ENCODE measurements at places on chromosomes 5 and 9.

- DNase-seq, result no peak
These were observed 145.7 kb downstream of the ARHGAP26 start for GRCh38 chr5:142915813-142916424.

DNA sequence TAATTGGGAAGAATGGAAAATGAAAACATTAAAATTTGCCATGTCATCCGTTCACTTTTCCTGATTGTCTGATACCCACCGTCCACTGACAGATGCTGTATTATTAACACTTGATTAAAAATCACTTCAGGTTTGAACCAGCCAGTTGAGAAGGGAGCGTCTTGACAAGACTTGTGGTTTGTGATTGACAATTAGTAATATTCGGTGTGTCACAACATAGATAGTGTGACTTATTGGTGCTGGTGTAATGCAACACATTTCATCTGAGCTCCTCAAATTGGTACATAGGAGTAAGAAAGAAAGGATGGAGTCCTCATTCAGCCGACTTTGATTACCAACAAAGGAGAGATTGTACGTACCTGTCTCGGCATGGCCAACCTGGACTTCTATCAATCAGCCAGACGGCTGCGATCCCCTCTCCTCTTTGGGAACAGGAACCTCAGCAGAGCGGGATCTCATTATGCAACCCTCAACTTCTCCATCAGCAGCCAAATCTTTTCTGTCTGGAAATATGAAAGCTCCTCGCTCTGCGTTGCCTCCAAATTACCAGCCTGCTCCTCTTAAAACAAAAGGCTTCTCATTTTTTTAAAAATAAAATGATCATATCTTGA is 211.7 kb upstream of the MVB12B start:
- DNase-seq, result no peak

DNA sequence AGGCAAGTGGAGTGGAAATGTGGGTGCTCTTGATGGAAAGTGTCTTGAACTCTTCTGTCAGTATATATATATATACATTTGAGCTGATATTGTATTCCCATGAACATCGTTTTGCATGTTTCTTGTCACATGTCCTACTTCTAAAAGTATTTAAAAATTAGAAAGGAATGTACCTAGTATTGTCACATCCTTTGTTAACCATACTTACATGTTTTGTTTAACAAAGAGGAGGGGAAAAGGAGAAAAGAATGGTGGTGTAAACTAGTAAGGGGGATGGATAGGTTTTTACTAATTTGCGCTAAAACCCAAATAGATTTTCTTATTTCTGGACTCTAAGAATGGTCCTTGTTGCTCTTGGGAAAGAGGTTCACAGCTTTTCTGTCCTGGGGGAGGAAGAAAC is 181.7 kb downstream of the GOLPH3 start:
- DNase-seq, result no peak

GRCh38 chr9:3863686-3864085 is 337.9 kb upstream of the RFX3 start:
- no peak for DNase-seq

GRCh38 chr5:174796711-174797192 is 72.4 kb downstream of the MSX2 start:
- no peak for DNase-seq

DNA sequence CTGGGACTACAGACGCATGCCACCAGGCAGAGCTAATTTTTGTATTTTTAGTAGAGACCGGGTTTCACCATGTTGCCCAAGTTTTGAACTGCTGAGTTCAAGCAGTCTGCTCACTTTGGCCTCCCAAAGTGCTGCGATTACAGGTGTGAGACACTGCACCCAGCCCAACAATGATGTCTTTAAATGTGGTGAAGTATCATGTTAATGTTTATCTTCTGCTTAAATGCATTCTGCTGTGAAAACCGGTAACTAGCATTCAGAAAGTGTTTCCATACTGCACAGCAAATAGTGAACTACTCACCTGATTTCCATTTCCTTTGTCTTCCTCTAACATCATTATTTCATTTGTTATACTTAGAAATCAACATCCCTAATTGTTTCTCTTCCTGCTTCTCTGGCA is 264.0 kb upstream of the ITGA1 start:
- no peak for DNase-seq

- no peak for DNase-seq
These were observed 281.8 kb downstream of the MLLT3 start for GRCh38 chr9:20340511-20340861.

DNA sequence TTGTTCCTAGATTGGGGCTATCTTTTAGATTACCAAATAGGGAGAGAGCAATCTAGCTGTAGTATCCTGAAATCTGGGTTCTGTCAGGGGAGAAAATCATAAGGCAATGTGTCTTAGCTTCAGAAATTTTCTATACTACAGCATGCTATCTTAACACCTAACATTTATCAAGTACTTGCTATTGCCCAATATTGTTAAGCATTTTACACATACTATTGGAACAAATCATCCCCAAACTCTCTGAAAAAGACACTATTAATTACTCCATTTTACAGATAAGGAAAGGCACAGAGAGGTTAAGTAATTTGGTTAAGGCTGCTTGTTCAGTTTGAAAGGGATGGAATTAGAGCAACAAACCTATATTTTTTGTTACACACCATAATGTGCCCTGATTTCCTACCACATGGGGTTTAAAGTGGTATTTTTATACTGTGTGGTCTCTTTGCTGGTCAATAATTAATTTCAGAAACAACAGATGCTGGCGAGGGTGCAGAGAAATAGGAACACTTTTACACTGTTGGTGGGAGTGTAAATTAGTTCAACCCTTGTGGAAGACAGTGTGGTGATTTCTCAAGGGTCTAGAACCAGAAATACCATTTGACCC is 57.2 kb upstream of the RIC1 start:
- DNase-seq, result no peak

GRCh38 chr5:72817076-72817481 is 618 bp downstream of the TNPO1 start:
- DNase-seq, result peak; percentile 7

GRCh38 chr9:35172878-35173277 is 11.1 kb downstream of the UNC13B start:
- no peak for DNase-seq

GRCh38 chr9:27261517-27262211 is 35.3 kb downstream of the EQTN start:
- no peak for DNase-seq

DNA sequence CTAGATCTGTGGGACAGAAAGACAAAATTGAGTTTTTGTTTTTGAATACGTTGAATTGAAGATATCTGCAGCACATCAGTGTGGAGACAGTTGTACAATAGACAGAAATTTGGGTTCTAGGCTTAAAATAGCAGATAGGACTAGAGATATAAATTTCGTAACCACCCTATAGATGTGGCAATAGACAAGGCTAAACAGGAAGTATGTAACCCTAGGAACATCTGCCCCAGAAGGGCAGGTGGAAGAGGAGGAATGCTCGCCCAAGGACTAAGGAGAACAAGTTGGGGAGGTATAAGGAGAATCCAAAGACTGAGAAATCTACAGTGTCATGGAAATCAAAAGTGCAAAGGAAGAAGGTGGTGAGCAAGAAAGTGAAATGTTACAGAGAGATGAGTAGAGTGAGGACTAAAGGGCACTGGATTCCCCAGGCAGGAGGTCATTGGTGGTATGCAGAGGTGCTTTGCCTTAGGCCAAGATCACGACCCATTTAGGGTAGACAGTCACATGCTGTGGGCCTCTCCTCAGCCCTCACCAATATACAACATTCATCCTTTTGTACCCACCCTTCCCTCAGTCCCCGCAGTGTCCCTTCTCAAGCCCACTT is 109.1 kb upstream of the ELL2 start:
- DNase-seq, result no peak

DNA sequence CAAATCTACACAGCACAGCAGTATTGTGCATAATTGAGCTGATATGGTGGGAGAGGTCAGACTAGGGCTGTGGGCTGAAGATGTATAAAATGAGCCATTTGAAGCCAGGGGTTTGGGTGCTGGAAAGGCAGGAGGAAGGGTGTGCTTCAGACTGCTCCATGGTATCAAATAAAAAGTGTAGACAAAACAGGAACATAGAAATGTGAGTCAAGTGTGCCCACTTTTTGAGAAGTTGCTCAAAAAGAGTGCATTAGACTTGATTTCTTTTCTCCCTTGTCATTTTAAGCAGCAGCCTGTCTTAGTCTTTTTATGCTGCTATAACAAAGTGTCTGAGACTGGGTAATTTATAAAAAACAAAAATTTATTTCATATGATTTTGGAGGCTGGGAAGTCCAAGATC is 55.8 kb upstream of the ZFAND5 start:
- no peak for DNase-seq

GRCh38 chr9:134413890-134414623 is 87.8 kb downstream of the RXRA start:
- no peak for DNase-seq

DNA sequence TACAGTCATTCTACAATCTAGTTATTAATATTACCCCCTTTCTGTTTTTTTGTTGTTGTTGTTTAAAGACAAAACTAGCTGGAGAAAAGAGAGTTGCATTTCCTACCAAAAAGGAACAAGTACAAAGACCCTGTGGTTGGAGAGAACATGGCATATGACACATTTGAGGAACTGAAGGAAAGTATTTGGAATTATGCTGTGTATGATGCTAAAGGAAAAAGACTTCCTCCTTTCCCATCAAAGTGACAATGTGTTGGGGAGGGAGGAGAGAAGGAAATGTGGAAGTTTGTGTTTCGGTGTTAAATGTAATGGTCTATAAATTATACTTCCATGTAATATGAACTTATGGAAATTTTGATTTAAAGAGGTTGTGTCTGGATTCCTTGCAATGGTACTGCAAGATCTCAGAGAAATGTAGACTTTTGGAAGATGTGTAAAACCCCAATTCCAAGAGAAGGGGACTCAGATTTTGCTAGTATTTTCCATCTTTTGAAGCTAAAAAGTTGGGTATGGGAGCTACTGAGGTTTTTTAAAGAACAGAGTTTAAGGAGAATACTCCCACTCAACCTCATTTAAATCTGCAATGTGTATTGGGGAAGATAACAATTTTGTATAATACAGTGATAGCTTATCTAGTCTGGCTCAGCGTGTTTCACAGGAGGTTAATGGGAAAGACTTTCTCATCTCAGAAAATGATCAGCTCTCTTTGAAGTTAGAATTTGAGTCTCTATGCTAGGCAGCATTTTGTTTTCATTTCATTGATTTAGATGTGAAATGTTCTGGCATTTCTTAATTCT is 15.4 kb upstream of the TNFSF8 start:
- no peak for DNase-seq

DNA sequence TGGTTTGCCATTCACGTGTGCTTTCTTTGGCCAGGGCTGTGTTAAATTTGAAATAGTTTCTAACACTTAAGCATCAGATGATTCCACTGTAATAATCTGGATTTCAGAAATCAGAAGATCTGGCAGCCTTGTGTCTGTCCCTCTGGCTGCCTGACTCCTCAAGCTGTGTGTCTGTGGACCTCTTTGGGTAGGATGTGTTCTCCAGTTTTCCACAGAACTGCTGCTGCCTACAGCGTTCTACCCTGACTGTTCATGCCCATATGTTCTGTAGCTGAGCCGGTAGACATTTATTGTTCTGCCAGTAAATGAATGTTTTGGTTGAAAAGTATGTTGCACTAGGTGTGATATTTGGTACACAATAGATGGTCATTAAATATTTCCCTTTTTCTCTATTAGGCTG is 81.3 kb downstream of the SH3GL2 start:
- DNase-seq, result no peak

DNA sequence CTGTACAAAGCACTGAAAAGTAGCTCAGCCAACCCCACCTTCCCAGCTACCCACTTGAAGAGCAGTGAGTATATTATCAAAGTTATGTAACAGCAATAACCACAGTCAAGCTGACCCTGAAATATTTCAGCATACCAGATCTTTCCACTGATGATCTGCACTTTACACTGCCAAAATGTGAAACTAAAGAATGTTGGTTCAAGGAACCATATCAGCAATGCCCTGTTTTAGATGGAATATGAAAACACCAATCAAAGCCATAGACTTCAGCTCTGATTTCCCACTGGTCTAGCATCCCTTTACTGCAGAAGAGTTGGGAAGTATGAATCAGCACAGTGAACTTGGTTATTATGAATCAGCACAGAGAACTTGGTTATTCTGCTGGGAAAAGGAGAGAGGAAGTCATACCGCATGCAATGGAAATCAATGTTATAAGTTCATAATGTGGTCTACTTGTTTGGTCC is 20.0 kb downstream of the CEMIP2 start:
- no peak for DNase-seq

GRCh38 chr9:122468735-122469134 is 9.0 kb downstream of the OR1J1 start:
- DNase-seq, result no peak

DNA sequence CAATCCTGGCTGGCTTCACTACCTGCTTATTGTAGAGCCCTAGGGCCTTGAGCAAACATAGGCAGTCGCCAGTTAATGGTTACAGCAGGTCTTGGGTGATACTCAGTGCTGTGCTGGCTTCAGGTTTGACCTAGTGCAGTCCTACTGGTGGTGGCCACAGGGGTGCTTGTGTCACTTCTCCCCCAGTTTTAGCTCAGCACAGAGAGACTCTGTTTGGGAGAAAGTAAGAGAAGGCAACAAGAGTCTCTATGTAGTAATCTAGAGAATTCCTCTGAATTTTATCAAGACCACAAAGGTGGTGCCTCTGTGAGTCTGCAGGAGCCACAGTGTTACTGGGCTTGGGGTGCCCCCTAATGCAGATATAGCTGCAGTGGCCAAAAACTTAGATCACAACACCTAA is 165.6 kb downstream of the CCDC171 start:
- no peak for DNase-seq

DNA sequence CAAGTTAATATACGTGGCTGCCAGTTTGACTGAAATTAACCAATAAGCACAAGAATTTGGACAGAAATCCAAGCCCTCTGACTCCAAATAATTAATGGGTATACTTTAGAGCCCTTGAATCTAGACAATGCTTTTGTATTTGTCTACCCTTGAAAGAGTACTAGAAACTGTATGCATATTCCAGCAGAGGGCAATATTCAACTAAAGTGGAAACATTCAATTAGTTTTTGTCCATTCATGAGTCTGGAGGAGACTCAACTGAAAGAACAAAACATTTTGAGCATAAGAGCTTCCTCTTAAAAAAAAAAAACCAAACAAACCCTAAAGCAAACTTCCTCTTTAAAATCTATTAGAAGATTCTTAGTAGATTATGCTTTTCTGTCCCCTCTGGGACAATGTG is 157.8 kb downstream of the ARHGEF28 start:
- DNase-seq, result no peak

DNA sequence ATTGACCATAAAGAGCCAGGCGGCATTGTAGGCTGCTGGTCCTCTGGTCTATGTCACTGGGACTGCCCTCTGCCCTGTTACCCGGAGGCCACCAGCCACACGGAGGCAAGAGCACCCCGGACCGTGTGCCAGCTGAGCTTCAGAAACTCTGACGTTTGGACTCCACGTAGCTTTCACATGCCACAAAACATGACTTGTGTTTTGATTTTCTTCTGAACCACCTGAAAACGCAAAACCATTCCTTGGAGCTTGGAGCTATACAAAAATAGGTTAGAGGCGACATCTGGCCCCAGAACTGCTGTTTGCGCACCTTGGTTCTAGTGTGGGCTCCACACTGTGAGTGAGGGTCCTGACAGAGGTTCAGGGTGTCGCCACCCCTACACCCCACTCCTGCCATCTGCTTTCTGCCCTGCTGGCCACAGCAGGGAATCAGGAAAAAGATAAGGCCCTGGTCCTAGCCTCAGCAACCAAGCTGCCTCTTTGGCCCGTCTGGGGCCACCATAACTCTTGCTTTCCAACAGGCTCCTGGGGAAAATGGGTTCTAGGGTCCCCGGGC is 151.3 kb upstream of the IRX2 start:
- no peak for DNase-seq

- no peak for DNase-seq
These were observed 249.7 kb downstream of the ENC1 start for GRCh38 chr5:74390822-74391221.

All from stimulated activated CD4-positive, alpha-beta T cell treated with anti-CD3 and anti-CD28 coated beads, TNF-alpha, amount 100 ng/mL, for 4 hours (primary cell).